Lower lobe of right lung (tissue), 2 donors: ENCODE measurements at places on chromosomes 11 and 22. TPM values are rescaled to one million over a fixed set of nuclear protein-coding genes. Genes with fewer than 3 reads are reported as not detected.
A peak's percentile ranks its signal among the peaks of the same experiment; 100 is the strongest.

DNA sequence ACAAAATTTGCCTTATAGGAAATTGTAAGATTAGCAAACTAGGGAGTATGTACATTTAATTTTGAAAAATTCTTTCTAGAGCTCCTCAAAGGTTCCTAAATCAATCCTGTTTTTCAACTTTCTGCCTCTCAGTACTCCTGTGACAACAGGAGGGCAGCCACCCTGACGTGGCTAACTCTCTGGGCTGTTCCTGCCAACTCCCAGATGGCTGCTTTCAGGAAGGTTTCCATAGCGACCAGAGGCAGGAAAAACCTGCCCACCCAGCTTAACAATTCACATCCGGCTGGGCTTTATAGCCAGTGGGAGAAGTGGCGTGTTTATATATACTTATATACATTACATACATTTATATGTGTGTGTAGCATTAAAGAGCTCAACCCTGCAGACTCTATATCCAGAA lies 26.5 kb downstream of the SGSM3 start:
- DNase-seq: peak; percentile 75

GRCh38 chr11:78802058-78802761 lies 227.5 kb upstream of the NARS2 start:
- no peak for DNase-seq

- DNase-seq: no peak
Observed at GRCh38 chr11:129928923-129929692, 33.7 kb upstream of the NFRKB start.

- peak; percentile 74 for DNase-seq
Observed at GRCh38 chr11:61890529-61891330, 615 bp downstream of the FADS3 start.

DNA sequence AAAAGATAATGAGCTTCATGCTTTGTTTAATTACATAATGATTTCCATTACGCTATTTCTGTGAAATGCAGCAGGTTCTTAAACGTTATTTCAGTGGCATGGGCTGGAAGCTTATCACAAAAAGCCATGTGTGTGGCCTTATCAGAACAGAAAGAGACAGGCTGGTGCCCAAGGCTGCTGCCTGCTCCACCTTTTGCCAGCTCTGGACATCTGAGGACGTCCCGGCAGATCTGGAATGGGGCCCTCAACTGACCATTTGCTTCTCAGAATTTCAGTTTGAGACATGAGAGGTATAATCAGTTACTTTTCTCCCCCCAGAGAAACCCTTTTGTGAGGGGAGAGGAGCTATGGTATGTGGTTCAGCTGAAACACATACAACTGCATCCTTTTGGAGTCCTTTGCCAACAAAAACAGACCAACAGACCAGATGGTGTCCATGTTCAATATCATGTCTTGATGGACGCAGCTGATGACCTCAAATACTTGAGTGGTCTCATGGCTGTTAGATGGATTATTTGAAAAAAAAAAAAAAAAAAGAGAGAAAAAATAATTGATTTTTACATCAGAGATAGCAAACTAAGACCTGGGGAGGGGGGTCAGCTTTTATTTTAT lies 8.6 kb downstream of the CDPF1 start:
- DNase-seq: no peak

Gene UPB1
- total RNA-seq: 1.2 TPM

Gene YPEL1
- 7.6 TPM for total RNA-seq

Gene SLC7A4
- 0.47 TPM for total RNA-seq

Gene OR52I2
- total RNA-seq: not detected
